ENCODE measurements at places on chromosomes 3 and 15.

DNA sequence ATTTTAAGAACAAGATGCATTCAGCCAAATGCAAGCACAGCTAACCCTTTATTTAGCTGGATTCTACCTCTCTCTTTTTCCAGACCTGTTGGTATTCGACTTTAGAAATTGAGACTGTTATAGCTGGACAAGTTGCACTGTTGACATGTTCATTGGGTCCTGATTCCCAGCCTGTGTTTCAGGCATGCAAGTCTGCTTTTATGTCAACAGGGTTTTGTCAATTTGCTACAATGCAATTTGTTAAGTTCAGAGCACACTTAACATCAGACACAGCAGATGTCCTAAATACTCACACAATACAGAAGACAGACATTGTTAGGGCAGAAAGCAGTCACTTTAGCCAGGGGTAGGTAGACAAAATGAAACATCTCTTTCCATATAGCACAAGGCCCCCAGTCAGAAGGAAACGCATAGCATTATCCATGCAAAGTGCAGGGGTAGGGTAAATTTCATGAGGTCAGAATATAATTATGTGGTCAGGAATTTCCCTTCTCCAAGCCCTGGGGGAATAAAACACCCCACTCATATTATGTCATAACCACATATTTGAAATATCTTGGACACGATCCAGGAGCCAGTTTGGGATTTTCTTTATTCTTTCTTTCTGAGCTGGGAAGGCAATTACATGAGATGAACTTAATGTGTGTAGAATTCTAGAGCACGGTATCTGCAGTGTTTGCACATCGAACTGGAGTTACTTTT is 504.1 kb downstream of the NTRK3 start:
- no peak for DNase-seq

- DNase-seq: no peak
Measured at GRCh38 chr15:36501063-36501678, 78.3 kb upstream of the CDIN1 start.

DNA sequence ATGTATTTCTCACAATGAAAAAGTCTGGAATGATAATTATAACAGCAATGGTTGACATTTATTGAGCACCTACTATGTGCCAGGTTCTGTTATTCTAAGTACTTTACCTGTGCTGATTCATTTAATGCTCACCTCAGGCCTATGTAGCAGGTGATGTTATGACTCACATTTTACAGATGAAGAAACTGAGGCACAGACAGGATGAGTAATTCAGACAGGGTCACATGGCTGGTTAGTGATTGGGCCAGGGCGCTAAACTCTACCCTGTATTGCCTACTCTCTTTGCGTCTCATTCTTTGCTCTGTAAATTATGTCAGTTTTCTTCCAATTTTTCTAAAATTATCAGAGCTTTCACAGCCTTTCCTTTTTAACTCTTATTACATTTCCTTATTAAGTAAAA is 98.3 kb downstream of the PIK3R4 start:
- DNase-seq: no peak

- no peak for DNase-seq
Measured at GRCh38 chr3:32495085-32495484, 7.6 kb downstream of the CMTM6 start.

DNA sequence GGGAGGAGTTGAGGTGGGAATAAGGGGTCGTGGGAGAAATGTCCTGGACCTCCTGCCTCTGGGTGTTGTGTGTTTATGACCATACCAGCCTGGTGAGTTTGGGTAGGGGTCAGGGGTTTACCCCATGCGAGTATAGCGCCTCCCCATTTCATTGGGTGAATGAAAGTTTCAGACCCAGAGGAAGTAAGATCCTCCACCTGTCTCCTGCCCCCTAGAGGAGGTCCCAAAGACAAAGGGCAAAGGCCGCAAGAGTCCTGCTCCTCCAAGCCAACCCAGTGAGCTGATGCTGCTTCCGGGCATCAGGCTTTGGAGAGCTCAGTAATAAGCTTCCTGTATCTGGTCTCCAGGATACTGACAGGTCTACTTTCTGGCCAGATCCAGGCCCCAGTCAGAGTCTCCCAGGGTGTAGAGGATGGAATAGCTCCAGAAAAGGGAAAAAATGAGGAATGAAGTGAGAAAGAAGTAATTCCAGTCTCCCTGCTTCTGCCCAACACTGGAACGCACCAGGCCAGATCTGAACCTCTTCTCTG is 6.4 kb upstream of the TBC1D21 start:
- DNase-seq: no peak

DNA sequence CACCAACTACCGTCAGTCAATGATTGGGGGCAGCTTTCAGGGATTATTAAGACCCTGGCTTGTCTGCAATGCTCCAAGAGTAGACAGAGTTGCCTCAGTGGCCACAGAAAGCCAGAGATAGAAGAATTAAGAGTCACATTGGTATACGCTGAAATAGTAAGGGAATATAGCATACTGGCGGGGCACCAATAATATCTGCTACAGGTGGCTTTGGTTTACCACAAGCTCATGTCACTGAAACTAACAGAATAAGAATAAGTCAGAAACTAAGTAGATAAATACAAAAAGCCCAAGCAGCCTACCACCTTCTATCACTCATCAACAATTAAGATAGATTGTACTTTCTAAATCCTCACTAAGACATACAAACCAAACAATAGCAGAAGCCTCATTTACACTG is 2.5 kb upstream of the FHIT start:
- DNase-seq: no peak

- DNase-seq: no peak
Measured at GRCh38 chr3:53865732-53866499, 16.0 kb downstream of the ACTR8 start.

GRCh38 chr15:38285456-38285855 is 32.8 kb downstream of the SPRED1 start:
- no peak for DNase-seq

DNA sequence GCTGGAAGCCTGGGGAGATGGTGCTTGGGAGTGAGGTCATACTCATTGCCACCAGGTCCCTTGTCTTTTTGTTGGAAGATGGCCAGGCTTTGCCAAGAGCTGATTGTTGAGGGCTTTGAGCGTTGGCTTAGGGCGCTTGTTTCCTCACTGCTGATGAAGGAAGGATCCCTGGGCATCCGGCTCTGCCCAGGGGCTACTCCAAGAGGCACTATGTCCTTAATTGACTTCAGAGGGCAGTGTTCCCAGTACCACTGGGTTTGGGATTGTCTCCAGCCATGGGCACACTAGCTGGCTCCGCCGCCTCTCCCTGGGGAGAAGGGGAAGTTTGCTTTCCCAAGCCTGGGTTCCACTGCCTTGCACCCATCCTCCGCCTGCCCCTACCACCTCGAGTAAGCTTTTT is 57.2 kb upstream of the RGMA start:
- no peak for DNase-seq

DNA sequence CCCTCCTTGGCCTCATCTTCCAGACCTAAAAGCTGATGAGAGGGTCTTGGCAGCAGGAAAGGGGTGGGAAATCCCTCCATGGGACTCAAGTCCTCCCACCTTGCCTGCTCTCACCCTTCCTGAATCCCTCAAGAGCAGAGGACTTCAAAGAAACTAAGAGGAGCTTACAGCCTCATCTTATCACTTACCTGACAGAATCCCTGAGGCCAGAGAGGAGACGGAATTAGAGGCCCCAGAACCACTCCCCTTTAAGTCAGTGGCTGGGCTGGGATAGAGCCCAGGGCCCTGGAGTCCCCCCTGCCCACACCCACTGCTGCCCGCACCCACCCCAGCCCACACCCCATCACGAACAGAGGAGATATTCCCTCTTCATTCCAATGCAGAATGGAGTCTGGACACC is 15.2 kb downstream of the LOXL1 start:
- DNase-seq: no peak

- DNase-seq: no peak
Measured at GRCh38 chr3:43326891-43327581, 40.7 kb downstream of the SNRK start.

DNA sequence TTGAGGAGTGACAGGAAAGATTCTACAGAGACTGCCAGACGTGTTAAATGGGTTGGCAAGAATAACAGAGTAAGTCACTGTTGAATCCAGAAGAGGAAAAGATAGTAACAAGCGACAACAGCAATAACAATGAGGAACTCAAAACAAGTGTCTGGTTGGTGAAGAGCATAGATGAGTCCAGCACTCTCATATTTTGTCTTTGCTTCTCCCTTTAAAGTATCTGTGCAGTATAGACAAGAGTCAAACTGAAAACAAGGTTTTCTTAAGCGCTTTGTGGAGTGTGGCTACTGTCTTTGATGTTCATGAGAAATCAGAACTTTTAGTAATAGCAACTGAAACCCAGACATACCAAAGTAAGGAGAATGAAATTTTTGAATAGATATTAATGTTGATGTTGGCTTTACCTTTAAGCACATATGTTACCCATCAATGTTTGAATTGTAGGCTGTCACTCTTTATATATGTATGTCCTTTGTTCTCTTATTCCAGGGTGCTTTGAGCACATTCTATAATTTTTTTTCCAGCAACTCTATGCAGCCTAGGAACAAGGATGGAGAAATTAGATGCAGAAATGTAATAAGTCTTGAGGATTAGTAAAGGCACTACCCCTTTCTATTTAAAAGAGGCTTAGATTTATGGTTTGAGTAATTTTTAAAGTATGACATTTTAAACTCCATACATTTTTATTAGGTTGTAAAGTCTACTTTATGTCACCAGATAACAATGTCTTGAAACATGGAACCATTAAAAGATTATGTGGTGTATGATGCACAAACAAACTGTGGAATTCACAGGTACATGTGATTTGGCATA is 185.5 kb downstream of the NFKBIZ start:
- no peak for DNase-seq

DNA sequence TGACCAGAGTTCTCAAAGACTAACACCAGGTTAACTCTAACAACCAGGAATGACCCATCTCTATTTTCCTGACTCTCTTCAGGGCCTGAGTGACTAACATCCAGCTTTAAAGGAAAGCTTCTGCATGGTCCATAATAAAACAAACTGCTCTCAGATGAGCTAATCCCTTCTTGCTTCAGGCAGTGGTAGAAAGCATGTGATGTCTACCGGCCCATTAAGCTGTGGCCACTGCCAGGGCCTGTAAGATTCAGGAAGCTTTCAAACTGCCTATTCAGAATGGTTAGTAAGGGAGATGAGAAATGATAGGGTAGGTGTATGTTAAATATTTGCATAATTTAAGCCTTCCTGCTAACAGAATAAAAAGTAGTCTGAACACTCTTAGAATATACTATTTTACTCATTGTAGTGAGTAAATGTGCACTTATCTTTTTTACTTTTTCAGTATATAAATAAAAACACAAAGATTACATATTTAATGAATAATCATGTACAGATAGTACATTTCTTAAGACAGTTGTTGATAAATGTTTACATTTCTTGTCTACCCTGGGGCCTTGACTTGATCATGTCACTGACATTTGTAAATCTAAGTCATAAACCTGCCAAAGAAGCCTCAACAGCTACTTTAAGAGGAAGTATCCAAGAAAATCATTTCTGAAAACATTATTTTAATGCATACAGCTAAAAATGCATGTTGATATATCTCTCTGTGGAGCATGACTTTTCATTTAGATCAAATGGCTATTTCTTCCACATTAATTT is 222.0 kb downstream of the MCTP2 start:
- DNase-seq: no peak

- no peak for DNase-seq
Measured at GRCh38 chr3:6807967-6808588, 52.8 kb upstream of the GRM7 start.

DNA sequence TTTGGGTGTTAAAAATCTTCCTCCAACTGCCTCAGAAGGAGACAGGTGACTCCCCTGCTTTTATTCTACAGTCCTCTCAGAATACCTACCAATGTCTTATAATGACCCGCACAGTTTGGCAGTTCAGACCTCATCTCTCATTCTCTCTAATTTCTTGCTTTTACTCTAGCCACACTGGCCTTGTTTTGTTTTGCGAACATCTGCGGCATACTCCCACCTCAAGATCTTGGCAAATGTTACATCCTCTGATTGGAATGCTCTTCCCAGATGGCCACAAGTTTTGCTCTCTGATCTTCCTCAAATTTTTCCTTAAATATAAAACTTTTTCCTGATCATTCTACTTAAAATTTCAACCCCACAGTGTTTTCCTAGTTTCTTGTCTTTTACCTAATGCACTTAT is 94.1 kb downstream of the PLSCR2 start:
- no peak for DNase-seq

DNA sequence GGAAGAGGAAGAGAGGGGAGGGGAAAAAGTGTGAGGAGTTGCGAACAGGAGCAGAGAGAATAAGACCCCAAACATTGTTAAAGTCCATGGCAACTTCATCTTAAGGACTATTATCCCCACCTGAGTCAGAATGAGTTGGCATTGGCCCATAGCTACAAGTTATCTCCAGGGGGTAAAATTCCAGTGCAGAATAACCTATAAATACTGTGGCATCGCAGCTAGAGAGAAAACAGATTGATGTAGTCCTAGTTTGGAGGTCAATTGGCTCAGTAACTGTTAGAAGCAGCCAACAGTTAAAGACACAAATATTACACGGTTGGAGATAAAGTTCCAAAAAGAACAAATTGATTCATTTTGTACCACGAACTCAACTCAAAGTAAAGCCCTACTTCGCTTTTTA is 313.9 kb upstream of the CCDC54 start:
- no peak for DNase-seq

- DNase-seq: no peak
Measured at GRCh38 chr3:10434144-10434937, 71.0 kb downstream of the ATP2B2 start.

GRCh38 chr3:184176377-184177330 is 2.0 kb downstream of the AP2M1 start:
- no peak for DNase-seq

DNA sequence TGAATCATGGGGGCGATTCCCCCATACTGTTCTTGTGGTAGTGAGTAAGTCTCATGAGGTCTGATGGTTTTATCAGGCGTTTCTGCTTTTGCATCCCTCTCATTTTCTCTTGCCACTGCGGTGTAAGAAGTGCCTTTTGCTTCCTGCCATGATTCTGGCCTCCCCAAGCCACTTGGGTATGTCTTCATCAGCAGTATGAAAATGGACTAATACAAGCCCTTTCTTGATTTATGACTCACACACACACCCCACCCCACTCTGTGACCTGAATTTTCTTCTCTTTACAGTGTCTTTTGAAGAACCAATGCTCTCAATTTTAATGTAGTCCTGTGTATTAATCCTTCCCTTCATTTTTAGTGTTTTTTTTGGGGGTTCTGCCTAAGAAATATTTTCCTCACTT is 244.8 kb downstream of the PLCL2 start:
- DNase-seq: no peak

DNA sequence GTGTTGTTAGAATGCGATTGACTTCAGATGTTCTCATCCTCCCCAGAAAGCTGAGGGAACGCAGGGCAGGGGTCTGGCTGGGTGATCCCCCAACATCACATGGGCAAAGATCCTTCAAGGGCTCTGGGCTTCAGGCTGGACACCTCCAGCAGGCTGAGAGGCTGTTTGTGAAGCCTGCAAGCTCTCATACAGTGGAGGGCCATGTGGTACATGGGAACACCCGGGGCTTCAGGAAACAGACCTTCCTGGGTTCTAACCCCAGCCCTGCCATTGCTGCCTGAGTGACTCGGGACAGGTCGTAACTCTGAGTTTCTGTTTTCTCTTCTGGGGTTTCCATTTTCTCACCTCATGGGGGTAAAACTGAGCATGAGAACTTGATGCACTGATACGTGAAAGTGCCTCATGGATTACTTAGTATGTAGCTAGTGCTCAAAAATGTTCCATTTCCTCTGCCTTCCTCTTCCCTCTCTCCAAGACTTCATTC is 81.2 kb downstream of the TLE3 start:
- DNase-seq: no peak

Data from activated T-helper 1 cell treated with anti-CD3 and anti-CD28 coated beads, Interleukin-2, amount 50 U/mL, for 16 hours (primary cell).